Activated T-cell treated with anti-CD3 and anti-CD28 coated beads for 4 hours (primary cell): ENCODE measurements at places on chromosomes 6 and 20.

DNA sequence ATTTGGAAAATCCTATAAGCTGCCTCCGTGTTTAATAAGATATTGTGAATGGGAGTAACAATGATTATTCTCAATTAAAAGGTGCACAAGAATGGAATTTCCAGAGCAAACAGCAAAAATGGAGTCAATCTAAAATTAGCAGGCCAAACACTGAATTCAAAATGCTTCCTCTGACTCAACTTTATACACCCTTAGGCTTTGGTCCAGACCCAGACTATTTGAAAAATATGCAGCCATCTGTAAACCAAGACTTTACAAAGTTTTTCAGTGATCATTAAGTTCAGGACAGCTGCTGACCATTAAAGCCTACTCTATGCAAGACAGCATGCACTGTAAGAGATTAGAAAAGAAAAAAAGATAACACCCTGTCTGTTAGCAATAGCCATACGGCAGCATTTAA lies 39.4 kb upstream of the CCN6 start:
- no peak for DNase-seq

GRCh38 chr6:156585859-156586258 lies 191.3 kb upstream of the ARID1B start:
- no peak for DNase-seq

DNA sequence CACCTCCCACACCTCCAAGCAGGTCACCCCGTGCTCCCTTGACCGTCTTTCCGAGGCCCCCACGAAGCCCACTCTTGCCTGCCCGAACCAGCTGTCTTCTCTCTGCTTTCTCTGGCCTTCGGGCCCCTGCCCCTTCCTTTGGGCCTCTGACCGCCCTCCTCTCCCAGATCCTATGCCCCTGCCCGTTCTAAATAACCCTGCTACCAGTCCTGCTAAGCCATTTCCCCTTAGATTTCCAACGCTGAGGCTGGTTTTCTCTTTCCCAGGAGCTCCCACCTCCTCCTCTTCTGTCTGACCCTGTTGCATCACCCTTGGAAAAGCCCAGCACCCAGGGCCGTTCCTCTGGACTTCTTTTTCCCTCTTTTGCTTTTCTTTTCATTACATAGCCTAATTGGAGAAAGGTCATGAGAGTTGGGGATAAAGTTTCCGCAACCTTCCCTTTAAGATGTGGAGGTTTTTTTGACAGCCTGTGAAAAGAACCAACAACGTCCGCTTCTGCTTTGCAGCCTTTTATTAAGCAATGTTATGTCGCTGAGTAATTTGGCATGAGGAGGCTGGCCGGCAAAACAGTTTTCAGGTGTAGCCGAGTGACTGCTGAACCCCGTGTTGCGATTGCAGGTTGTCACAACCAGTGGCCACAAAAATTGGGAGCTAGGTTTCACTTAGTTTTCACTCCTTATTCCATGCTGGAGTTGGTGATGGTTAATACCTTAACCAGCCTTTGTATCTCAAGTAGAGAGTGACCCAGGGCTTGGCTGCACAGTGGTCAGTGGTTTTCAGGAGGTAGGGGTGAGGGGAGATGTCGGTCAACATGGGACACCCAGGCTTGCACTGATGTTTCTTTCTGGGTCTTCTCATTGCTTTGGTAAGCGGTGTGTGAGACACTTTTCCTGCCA lies 970 bp downstream of the BLTP3A start:
- peak; percentile 3 for DNase-seq

DNA sequence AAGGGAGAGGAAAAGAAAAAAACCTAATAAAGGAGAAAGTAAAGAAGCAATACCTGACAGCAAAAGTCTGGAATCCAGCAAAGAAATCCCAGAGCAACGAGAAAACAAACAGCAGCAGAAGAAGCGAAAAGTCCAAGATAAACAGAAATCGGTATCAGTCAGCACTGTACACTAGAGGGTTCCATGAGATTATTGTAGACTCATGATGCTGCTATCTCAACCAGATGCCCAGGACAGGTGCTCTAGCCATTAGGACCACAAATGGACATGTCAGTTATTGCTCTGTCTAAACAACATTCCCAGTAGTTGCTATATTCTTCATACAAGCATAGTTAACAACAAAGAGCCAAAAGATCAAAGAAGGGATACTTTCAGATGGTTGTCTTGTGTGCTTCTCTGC lies 70.8 kb upstream of the RNF146 start:
- no peak for DNase-seq

DNA sequence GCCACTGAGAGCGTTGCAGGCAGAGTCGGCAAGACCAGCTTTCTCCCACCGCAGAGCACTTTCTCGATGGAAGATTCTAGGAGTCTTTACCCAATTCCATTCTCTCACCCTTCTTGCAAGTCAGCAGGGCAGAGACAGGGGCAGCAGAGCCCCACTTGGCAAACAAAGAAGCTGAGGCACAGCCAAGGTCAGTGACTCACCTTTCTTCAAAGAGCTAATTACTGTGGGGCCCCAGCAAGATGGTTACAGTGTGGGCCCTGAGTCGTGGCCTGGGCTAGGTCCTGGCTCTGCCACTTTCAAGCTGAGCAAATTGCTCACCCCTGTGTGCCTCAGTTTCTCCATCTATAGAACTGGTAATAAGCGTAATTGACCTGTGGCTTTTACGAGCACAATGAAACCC lies 277.0 kb downstream of the PREX1 start:
- no peak for DNase-seq

GRCh38 chr6:41659935-41660334 lies 21.7 kb downstream of the MDFI start:
- no peak for DNase-seq
